Pons (tissue), 1 donor: ENCODE measurements at places on chromosomes 3 and 15.

DNA sequence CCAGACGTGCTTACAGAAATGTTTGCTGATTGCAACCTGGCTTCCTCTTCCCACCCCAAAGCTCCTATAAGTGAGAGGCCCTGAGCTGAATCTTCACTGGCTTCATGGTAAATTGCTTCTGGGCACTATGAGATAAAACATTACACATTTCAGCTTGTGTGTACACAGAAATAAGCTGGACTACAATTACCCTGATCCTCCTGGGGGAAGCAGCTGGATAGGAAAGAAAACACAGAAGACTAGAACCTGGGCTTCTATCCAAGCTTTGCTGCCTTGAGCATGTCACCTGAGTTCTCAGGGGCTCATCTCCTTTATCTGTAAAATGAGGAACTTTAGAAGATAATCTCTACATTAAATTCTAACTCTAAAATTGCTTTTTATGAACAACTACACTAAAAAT lies 40.3 kb downstream of the THBS1 start:
- no peak for DNase-seq

DNA sequence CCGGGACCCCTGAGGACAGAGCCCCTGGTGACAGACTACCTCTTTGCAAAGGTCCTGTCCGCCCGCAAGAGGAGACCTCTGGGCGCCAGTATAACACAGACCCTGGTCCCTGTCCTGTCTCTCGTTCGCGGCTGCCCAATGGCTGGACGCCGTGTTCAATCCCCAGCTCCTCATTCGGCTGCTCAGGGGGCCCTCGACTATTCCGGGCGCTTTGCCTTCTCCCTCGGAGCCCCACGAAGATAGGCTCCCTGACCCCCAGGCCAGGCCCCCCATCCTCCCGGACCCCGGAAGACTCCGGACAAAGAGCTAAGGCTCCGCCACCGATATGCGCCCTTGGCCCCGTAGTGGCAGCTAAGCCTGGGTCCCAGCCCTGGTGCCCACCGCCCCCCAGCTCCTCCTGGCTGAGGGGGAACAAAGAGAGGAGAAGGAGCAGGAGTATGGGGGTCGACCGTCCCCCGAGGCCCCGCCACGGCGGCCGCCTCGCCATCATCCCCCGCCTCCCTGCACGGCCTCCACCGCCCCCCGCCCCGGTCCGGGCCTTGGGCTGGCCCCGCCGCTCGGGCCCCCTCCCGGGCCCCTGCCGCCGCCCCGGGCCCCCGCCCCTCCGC lies 437 bp downstream of the CELSR3 start:
- no peak for DNase-seq

- no peak for DNase-seq
Observed at GRCh38 chr3:170714562-170715535, 129.0 kb upstream of the SLC7A14 start.

GRCh38 chr3:127637546-127637945 lies 8.6 kb downstream of the PODXL2 start:
- no peak for DNase-seq

DNA sequence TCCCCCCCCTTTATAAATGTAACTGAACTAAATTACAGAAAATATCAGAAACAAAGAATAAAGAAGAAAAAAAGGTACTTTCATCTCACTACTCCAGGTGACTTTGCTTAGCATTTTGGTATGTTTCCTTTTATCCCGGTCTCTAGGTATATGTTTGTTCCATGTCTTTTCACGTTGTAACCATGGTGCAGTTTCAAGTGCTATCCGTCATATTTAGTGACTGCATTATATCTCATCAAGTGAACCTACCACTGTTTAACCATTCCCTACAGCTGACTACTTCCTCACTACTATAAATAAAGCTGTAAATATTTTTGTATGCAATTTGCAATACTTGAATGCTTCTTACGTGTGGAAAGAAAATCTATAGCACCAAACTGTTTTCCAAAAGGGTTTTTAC lies 2.2 kb downstream of the BTBD1 start:
- no peak for DNase-seq

GRCh38 chr15:56869573-56869972 lies 48.9 kb upstream of the TCF12 start:
- DNase-seq, result peak; percentile 52

DNA sequence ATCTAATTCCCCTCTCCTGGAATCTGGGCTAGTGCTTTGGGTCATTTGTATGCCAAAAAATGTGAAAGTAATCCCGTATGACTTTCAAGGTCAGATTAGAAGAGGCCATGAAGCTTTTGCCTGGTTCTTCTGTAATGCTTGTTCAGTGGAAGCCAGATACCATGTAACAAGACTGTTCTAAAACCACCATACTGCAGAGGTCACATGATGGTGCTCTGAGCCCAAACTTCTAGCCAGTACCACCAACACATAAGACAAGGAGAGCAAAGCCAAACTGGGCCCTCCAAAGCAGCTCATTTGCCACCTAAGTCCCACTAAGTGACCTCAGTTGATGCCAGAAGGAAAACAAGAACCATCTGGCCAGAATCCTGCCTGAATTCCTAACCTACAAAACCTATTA lies 64.3 kb upstream of the MELTF start:
- no peak for DNase-seq

DNA sequence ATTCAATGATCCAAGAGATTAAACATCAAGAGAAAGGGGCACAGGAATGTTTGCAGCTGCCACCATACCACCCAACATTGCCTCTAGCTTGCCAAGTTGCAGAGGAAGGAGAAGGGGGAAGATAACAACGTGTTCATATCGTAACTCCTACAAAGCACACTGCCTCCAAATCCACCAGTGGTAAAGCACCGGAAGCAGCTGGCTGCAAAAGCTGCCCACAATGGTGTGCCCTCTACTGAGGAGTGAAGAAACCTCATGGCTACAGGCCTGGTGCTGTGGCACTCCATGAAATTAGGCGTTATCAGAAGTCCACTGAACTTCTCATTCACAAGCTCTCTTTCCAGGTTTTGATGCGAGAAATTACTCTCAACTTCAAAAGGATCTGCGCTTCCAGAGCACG lies 263.9 kb upstream of the STT3B start:
- no peak for DNase-seq

GRCh38 chr3:8485141-8485870 lies 16.3 kb upstream of the LMCD1 start:
- DNase-seq, result no peak

DNA sequence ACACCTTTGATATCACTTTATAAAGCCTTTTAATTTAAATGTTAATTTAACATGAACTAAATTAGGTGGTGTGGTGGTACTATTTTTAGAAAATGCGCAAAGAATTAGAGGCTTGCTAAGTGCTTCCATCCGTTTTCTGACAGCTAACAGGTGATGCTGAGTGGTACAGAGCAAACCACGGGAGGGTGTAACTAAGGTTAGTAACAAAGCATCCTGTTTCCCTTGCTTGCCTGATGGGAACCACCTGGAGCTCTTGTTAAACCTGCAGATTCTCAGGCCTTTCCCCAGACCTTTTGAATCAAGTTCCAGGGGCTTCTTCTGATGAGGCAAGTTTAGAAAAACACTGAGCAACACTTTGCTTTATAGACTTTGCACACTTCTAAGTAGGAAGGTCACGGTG lies 101.0 kb downstream of the ATG7 start:
- DNase-seq, result no peak

DNA sequence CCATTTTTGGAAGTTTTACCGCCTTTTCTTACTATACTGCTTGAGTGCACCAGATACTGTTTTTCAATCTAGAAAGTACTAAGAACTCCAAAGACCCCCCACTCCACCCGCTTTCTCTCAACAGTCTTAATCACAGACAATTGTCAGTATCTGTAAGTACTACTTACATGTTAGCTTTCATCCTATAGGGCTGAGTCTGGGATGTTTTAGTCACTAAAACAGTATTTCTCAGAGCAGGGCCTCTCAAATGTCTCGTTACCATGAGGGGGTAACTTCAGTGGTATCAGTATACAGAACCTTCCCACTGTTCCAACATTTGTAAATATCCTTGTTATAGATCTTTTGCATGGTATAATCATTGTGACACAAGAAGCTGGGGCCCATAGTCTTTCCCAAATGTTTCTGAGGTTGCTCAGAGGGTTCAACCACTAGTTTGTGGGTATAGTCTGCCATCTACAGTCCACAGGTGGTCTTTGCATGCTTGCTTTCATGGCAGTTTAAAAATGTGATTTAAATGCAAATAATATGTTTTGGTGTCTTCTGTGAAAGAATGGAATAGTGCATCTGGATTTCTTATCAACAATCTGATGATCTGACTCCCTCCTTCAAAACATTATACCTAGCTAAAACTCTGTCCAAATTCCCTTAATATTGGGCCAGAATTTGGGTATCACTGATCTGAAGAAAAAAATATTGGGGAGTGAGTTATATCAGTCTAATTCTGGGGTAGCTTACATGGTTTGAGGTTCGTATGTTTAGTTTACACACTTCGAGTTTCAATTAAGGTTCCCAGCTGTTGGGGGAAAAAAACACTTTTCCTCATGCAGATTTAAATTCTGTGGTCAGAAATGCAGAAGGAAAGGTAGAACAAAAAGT lies 18.0 kb upstream of the DNAJC13 start:
- peak; percentile 63 for DNase-seq

- DNase-seq, result no peak
Observed at GRCh38 chr3:8988791-8989558, 25.7 kb upstream of the RAD18 start.

GRCh38 chr3:47283591-47284364 lies 1.0 kb downstream of the KLHL18 start:
- DNase-seq, result peak; percentile 9

GRCh38 chr3:177510693-177511216 lies 313.5 kb upstream of the TBL1XR1 start:
- DNase-seq, result no peak

DNA sequence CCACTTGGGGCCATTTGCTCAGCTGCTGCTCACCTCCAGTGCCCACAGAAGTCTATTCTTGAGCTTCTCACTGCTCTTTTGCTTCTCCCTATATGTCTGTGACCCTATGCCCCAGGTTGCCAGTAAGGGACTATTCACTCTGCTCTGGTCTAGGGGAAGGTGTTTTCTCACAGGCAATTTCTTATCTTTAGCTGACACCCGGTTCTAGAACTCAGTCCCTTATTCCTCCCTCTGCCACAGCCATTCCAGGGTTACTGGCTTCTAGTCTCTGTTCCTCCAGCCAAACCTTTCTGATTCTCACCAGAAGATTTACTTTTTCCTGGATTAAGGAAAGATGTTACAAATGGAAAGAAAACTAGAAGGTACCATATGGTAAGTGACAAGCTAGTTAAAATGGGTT lies 574.0 kb downstream of the NTRK3 start:
- DNase-seq, result no peak

- no peak for DNase-seq
Observed at GRCh38 chr3:25455441-25456132, 27.5 kb downstream of the RARB start.

DNA sequence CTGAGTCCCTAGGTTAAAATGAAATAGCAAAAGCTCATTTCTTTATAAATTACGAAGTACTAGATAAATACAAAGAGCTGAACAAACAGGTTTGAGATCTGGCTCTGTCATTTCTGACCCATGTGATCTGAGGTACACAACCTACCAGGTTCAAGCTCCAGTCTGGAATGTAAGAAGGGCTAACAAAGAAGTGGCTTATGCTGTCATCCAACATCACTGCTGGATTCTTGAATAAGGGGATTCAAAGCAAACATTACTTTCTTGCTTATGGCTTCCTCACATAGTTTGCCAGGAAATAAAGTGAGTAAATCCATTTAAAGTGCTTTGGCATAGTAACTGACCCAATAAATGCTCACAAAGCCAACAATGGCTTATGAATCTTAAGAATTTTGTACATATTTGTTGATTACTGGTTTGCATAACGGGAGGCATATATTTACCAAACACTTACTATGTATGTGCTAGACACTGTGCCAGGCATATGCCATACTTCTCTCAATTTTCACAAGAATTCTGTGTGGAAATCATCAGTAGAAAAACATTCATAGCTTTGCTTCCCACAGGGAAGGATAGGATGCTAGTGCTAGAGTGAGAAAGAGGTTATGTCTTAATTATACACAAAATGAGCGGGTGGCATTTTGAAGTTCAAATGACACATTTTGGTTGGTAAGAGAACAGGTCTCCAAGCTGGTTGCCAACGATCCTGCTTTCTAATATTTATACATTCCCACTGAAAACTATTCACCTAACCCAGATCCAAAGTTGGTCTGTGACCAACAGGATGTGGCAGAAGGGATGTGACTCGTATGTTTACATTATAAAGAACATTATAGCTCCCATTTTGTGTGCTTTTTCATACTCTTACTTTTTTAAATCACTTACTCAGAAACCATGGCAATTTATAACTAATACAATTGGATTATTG lies 38.7 kb upstream of the CSPG5 start:
- no peak for DNase-seq

DNA sequence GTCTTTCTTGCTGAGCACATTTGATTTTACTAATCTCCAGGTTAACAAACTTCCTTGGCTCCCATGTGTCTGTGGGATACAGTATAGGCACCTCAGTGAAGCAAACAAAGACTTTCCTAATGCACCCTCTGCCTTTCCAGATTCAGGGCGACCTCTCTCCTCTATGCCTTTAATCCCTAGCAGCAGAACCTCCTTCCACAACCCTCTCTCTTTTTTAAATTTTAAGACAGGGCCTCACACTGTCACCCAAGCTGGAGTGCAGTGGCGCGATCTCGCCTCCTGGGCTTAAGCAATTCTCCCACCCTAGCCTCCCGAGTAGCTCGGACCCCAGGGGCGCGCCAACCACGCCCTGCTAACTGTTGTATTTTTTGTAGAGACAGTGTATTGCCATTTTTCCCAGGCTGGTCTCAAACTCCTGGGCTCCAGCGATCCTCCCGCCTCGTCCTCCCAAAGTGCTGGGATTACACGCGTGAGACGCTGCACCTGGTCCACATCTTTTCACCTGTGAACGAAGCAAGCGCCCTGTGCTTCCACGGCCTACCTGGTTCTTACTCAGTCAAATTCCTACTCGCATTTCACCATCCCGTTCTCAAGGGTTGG lies 1.7 kb upstream of the HACD3 start:
- no peak for DNase-seq

GRCh38 chr3:122305818-122306621 lies 19.0 kb upstream of the CSTA start:
- no peak for DNase-seq

DNA sequence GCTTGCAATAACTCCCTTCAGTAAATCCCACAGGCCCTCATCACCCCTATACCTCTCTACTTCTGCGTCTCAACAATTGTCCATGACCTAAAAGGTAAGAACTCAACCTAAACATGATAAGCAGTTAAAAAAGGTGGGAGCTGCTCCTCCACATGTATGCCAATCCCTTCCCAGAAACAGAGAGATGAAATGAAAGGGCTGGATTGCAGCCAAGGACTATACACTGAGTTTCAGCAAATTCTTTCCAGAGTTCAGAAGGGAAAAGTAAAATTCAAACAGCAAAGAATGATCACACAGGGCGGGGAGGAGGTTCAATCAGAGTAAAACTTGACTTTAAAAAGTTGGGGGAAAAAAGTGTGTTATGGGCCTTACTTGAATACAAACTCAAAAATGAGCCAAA lies 27.5 kb downstream of the PLOD2 start:
- no peak for DNase-seq

- DNase-seq, result no peak
Observed at GRCh38 chr3:31687020-31687802, 154.5 kb downstream of the STT3B start.

- DNase-seq, result peak; percentile 86
Observed at GRCh38 chr3:58260261-58260731, 22.7 kb downstream of the ABHD6 start.
